ENCODE measurements at places on chromosomes 13 and 19.

DNA sequence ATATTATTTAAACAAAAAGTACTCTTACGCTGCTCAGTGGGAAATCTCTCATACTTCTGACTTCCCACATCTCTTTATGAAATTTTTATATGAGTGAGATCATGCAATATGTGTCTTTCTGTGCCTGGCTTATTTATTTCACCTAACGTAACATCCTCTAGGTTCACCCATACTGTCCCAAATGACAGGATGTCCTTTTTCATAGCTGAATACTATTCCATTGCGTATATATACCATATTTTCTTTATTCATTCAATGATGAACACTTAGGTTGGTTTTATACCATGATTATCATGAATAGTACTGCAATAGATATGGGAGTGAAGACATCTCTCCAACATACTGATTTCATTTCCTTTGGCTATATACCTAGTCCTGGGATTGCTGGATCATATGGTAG lies 57.8 kb upstream of the TPP2 start:
- no peak for DNase-seq

- no peak for DNase-seq
These were observed 6.7 kb downstream of the RNU6-9 start for GRCh38 chr19:900043-900301.

- no peak for DNase-seq
These were observed 248.0 kb downstream of the RFC3 start for GRCh38 chr13:34065928-34066327.

GRCh38 chr13:92097337-92097903 lies 699.0 kb downstream of the GPC5 start:
- DNase-seq = no peak

GRCh38 chr13:24215126-24215525 lies 54.6 kb downstream of the SPATA13 start:
- DNase-seq = no peak

DNA sequence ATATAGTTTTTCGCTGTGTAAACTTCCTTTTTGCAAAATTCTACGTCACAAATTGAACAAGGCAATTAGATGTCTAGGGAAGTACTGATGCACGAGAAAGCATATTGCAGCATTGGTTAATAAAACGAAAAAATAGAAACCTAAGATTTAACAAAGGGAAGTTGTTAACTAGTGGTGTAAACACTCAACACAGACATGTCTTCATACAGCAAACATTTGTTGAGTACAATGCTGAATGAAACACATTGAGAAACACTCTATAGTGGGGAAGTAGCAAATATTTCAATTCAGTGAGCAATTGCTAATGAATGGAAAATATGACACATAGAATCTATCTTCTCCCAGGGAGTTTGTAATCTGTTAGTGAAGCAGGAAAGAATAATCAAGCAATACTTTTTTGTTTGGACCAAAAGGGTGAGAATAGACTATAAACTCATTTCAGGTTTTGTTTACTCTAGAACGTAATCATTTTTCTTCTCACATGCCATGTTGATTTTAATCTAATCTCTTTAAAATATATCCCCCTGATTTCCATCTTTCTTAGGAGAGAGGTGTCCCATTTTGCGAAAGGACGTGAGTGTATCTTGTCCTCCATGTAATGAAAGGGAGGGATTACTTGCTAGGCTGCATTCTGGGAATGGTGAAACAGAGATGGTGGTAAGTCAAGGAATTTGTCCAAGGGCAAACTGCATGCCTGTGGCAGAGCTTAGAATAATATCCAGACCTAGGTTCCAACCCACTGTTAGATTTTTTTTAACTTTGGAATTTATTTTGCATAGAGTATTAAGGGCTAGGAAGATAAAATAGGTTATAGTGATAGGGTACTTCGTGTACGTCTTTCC lies 1.7 kb upstream of the ANKRD10 start:
- DNase-seq = no peak

DNA sequence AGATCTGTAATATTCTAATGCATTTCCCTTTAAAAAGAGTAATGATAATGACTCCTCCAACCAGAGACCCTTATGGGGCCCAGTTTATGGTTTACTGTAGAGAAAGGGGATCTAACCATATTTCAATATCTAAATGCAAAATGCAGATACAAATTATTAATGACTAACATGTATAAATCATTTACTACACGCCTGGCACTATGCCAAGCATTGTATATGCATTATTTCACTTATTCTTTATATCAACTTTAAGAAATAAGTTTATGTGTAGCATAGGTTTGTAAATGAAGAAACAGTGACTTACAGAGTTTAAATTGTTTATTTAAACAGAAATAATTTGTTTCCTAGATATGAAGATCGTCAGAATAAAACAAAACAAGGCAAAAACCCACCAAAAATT lies 86.2 kb upstream of the SCEL start:
- DNase-seq = no peak

DNA sequence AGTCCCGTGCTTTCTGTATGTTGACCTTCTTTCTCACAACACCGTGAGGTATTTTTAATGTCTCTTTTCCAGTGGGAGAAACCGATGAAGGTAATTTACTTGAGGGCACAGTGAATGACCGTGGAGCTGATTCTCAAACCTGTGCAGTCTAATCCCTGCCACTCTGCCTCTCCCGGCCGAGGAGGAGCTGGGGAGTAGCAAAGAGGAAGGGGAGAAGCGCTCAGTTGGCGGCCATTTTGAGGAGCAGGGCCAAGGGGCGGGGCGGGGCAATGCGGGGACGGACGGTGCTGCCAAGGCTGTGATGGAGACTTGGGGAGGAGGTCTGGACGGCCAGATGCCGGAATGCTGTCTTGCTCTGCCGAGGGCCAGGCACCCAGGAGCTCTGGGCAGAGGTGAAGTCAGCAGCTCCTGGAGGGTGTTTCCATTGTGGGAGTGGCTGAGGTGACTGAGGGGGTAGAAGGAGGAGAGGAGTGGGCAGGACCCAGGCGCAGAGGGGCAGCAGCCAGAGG lies 12.4 kb upstream of the RANBP3 start:
- DNase-seq = no peak

GRCh38 chr13:98293570-98294142 lies 116.6 kb upstream of the RNF113B start:
- DNase-seq = no peak

GRCh38 chr19:10289167-10289835 lies 451 bp upstream of the ICAM5 start:
- peak; percentile 36 for DNase-seq

DNA sequence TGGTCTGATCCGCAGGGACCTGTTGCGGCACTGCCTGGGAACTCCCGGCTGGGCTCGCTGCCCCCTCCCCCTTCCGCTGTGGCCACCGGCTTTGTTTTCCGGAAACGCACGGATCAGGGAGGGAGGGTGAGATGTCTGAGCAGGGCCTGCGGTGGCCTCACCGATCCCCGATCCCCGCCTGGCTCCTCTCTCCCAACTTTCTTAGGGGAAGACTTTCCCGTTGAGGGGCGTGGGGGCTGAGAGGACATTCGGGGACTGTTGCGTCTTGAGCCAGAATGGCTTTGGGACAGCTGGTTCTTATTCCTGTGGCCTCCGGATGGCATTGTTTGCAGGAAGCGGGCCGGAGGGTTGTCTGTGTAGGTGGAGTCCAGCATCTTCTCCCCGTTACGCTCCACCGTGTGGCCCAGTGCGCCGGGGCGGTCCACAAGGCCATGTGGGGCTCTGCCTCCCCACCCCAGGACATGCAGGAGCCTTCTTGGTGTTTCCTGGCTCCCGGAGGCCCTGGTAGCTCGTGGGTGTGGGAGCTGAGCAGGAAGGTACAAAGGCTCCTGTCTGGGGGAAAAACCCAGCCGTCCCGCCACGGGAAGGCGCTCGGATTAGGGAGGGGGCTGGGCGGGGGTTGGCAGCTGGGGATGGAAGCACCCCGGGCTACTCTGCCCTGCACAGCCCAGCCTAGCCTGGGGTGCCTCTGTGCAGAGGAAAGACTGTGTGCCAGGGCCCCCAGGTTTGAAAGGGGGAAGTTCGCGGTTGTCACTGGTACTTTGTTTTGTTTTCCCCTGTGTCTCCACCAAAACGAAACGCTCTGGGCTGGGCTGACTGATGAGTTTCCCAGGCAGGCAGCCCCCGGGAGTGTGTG lies 1.3 kb downstream of the CSNK1G2 start:
- peak; percentile 64 for DNase-seq

DNA sequence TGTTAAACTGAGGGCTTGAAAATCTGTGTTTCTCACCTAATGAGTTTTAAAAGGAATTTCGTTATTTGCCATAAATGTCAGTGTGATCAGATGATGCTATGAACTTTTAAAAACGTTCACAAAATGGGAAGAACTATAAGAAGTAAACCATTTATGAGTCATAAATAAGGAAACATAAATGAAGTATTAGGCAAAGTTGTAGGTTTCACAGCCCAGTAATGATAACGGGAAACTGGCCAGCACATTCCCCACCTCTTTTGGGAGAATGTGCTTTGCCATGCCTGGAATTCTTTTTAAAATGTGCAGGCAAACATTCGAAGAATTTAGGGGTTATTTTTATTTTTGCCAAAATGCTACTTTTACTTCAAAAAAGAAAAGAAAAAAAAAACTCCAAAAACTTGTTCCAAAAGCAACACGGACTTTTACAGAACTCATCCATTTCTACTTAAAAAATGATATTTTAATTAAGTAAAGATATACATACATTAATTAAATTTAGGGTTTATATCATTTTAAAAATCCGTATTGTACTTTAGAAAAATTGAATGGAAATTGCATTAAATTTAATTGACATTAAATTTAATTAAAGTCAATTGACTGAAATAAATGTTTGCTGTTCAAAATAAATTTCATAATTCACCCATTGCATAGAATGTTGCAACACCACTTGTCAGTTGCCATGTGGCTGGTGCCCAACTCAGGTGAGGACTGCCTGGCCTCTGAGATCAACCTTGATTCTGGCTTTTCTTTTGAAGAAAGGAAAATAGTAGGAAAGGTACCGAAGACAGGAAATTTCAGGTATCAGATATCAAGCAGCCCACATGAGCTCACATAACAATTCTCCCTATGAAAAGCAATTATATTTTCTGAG lies 1198.5 kb downstream of the EFNB2 start:
- DNase-seq = no peak

DNA sequence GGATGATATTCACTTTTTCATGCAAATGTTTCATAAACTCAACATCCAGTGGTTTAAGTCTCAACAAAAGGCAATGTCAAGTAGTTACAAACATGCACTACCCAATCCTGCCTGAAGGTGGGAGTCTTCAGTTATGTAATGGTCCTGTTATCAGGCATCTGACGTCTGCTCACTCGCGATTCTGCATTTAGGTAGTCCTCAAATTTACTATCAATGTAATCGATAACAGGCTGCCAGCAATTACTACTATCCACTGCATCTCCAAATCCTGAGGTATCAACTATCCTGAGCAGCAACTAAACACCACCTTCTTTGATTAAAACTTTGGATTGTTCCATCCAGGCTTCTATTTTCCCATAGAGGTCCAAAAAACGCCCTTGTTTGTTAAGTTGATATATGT lies 51.2 kb downstream of the NLRP12 start:
- DNase-seq = peak; percentile 8

GRCh38 chr19:17873786-17874757 lies 2.3 kb downstream of the SLC5A5 start:
- DNase-seq = peak; percentile 70

- DNase-seq = no peak
These were observed 551.4 kb downstream of the SLITRK6 start for GRCh38 chr13:85247780-85248179.

GRCh38 chr13:46668302-46668720 lies 115.3 kb downstream of the LRCH1 start:
- no peak for DNase-seq

DNA sequence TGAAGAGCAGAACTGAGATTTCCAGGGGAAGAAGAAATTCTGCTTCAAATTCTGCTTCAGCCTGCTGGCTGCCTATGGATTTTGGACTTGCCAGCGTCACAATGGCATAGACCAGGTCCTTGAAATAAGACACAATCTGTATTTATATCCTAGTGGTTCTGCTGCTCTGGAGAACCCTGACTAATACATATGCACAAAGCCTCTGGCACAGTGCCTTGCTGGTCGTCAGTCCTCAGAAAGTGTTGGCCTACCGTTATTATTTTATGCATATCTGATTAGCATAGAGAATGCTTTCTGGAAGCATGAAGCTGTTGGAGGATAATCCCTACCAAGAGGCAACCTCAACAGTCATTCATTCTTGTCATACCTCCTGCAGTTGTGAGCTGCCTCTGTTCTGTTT lies 213.7 kb downstream of the B3GLCT start:
- DNase-seq = no peak

- DNase-seq = no peak
These were observed 2.1 kb downstream of the TRIM13 start for GRCh38 chr13:49998714-49999624.

- no peak for DNase-seq
These were observed 3.1 kb downstream of the FUZ start for GRCh38 chr19:49809941-49810389.

DNA sequence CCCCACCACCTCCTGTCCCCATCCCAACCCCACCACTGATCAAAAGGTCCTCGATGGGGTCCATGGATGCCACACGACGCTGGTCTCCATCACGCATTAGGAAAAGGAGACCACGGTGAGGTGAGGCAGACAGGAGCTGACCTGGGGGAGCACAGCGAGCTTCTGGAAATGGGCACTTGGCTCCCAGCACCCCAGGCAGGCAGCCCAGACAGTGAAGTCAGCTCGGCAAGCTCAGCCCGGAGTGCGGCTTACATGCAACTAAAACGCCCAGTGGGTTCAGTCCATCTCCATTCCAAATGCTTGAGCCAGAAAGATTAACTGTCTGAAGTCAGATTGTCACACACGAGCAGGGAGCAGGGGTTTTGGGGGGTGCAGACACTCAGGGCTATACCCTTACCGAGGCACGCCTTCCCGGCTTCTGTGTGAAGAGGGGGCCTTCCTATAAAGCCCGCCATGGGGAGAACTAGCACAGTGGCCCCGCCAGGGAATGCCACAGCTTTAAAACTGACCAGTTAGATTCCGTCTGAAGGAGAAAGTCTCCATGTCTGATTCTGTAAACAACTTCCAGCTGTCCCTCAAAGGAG lies 79.4 kb downstream of the SPACA7 start:
- no peak for DNase-seq

- DNase-seq = no peak
These were observed 16.4 kb upstream of the ALOX5AP start for GRCh38 chr13:30718661-30719524.

DNA sequence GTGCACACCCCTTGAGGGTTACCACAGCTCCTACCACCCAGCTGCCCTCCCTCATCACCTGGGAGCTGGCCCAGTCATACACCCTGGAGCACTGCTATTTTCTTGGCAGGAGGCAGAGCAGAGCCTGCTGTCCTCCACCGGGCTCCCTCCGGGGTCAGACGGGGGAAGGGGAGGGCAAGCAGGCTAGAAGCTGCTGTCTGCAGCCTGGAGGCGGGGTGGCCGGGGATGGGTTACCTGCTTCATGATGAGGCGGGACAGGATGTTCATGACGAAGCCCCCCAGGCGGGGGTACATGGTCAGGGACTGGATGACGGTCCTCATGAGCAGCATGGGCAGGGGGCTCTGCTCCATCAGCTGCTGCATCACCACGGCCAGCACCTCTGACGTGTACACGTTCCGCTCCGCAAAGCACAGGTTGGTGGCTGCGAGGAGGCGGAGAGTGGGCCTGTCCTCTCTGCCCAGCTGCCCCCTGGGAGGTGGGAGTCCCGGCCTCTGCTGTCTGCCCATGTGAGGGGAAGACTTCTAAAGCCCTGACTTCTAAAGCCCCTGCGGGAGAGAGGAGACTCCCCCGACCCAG lies 2.7 kb upstream of the RSPH6A start:
- no peak for DNase-seq
